ENCODE measurements at places on chromosomes 1 and 21.

DNA sequence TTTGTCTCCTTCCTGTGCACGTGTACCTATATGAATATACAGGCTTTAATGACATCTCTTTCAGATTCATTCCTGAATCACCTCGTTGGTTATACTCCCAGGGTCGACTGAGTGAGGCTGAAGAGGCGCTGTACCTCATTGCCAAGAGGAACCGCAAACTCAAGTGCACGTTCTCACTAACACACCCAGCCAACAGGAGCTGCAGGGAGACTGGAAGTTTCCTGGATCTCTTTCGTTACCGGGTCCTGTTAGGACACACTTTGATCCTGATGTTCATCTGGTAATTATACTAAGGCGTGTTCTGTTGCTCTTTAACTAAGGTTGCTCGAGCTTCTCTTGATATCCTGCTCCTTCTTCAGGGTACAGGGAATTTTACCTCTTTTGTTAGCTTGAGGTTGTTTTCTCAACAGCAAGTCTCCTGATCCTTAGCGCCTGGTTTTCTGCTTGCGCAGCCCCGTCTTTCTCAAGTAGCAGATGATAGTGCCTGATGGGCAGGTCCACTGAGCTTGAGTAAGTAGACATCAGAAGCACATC, 55.1 kb downstream of the SLC22A15 start:
- no peak for DNase-seq

DNA sequence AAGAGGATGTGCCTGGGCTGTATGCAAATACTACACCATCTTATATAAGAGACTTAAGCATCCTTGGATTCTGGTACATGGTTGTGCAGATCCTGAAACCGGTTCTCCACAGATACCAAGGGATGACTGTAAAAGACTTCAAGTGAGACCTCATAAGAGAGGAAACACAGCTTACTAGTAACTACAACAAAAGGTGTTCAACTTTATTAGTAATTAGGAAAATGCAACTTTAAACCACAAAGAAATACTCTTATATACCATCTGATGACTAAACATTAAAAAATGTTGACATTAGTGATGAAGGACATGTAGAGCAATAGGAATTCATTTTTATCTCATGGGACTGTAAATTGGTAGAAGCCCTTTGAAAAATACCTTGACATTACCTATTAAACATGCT, 102.7 kb downstream of the RASAL2 start:
- no peak for DNase-seq

- DNase-seq = no peak
Measured at GRCh38 chr1:160291248-160292220, 6.6 kb upstream of the PEX19 start.

- DNase-seq = no peak
Measured at GRCh38 chr1:192789871-192790270, 19.0 kb upstream of the RGS2 start.

DNA sequence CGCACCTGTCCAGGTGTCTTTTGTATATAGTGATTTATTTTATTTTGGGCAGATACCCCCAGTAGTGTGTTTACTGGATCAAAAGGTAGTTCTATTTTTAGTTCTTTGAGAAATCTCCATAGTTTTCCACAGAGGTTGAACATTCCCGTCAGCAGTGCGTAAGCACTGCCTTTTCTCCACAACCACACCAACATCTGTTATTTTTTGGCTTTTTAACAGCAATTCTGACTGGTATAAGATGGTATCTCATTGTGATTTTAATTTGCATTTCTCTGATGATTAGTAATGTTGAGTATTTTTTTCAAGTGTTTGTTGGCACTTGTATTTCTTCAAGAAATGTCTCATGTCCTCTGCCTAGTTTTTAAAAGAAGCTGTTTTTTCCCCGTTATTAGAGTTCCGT, 39.2 kb downstream of the FOXJ3 start:
- DNase-seq = no peak

GRCh38 chr21:25512095-25513081, 94.9 kb downstream of the MRPL39 start:
- no peak for DNase-seq

DNA sequence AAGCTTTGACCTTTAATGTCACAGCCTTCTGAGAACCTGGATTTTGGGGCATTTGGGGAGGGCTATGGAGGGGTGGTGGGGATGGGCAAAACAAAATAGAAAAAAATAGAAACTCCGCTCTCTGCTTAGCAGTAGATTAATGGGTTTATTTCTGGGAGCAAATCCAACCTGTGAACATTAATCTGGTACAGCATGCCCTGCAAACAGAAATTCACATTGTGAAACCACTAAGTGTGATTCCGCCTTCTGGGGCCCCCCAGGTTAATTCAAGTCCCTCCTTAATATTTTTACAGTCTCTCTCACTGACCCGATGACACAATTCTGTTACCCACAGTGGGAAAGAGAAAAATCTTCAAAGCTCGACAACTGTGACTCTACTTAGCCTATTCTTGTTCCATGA, 76.4 kb downstream of the TIAM1 start:
- no peak for DNase-seq

DNA sequence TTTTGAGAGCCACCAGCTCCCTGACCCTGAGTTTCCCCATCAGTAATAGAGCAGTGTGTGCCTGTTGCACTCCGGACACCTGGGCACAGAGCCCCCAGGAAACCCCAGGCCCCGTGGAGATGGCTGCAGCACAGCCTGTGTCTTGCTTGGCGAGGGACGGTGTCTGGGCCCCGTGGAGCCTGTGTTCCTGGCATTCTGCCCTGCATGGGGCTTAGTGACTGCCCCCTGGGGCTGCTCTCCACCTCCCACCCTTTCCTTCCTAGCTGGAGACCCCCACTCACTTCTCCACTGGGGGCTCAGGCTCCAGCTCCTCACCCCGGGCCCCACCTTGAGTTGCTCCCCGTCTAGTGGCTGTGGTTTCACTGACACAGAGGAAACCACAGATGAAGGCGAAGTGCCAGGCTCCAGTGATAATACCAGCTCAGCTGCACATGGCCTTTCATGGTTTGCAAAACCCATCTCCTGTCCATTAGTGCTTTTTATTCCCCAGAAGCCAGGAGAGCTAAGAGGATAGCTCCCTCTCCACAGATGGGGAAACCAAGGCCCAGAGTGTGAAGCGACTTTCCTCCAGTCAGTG, 39.4 kb downstream of the DMRTB1 start:
- DNase-seq = no peak

GRCh38 chr1:67605209-67605780, 79.7 kb upstream of the GADD45A start:
- no peak for DNase-seq

- no peak for DNase-seq
Measured at GRCh38 chr1:23083714-23084480, 64.6 kb downstream of the KDM1A start.

DNA sequence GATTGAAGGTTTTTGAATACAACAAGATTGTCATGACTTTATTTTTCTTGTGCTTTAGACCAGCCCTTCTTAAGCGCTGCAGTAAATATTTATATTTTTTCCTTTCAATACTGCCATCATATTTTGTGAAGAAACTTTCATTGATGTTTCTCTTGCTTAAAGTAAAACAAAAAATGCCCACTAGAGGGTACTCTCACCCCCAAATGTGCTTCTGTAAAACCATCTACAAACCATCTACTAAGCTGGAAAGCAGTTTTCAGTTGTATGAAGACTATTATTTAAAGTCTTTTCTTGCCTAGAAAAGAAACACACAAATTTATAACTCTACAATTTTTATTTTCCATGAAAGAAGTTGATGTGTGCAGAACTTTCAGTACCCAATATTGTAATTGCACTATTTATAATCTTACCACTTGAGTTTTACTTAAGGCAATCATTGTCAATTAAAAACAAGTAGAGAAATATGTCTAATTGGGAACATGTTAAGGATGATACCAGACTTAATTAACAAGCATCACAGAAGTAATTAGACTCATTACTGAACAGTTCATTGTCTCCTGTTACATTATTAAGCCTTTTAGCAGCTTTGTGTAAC, 10.7 kb downstream of the LEPR start:
- no peak for DNase-seq

GRCh38 chr1:23559985-23560741, 862 bp upstream of the ID3 start:
- DNase-seq = no peak

DNA sequence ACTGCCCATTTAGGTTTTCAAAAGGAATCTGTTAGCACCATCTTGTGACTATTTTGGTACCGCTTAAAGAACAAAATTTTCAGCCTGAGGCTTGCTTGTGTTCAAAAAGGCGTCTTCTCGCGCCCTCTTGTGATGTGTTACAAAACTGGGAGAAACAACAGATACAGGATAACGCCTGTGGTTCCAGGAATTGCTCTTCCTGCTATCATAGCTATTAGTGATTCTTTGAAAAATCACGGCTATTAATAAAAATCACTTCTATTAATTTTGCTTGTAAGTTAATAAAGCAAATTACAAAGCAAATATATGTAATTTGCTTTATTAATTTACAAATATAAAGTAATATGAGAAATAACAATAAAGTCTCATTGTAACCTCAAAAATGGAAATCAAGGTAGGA, 82.2 kb upstream of the ABCD3 start:
- no peak for DNase-seq

DNA sequence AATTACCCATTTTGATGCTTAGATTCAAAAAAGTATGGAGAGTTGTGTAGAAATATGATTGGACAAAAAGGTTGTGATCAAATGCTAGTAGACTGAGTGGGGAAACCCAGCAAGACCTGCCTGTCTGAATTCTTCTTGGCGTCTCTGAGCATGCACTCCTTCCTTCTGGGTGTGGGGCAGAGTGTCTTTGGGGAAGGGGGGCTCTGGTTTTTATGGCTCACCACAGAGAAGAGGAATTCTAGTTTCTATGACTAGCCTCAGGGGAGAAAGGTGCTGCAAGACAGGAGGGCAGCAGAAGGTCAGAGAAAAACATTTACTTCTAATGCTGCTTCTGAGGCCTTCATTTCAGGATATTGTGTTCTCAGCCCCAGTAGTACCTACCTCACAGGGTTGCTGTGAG, 33.9 kb upstream of the PIGC start:
- no peak for DNase-seq

DNA sequence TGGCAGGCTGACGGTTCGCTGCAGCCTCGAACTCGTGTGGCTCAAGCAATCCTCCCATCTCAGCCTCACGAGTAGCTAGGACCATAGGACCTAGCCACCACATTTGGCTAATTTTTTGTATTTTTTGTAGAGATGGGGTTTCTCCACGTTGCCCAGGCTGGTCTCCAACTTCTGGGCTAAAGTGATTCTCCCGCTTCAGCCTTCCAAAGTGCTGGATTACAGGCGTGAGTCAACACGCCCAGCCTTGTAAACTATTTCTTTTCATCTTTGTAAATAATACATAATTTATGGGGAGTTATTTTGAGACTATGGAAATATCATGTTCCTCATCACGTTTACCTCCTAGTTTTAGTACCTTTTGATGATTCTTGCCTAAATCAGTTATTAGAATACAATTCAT, 906 bp upstream of the FBXO28 start:
- DNase-seq = no peak

DNA sequence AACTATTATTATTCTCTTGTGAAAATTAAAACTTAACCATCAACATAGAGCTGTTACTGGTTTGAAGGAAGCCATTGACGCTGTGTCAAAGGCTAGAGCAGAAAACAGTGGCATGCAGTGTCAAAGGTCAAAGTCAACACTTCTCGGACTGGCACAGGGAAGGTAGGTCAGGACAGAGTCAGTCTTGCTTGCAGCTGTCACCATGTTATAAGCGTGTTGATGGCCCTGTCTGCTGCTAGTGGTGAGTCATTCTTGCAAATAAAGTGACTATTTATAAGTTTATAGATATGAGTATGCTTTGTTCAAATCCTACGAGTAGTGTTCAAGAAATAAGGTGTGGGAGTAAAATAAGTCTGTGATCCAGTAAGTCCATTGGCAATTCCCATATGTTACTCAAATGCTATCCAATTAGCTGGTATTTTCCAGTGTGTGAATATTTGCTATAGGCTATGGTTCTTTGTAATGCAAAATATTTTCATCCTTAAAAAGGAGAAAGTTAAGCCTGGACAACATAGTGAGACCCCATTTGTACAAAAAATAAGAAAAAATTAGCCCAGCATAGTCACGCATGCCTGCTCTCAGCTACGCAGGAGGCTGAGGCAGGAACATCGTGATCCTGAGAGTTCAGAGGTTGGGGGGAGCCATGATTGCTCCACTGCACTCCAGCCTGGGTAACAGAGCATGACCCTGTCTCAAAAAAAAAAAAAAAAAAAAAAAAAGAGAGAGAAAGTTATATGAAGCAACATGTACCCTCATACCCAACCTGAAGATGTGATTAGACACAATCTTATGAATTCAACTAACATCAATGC, 26.3 kb upstream of the TINAGL1 start:
- DNase-seq = no peak

DNA sequence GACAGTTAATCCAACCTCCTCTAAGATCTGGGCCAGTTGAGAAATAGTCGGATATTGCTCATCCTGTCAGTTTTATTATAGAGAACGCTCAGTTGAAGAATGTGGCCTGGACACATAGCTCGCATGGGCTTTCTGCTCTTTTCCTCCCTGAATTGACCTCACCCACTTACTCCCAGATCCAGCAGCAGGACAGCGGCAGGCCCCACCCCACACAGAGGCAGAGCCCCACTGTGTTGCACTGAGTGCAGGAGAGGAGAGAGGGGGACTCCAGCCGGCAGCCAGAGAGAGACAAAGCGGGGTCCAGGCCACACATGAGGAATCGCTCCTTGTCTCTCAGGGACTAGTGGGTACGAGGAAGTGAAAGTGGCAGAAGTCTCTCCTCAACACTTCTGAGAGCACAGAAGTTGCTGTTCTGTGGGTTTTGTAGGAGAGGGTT, 78.6 kb downstream of the LAMC1 start:
- DNase-seq = no peak

DNA sequence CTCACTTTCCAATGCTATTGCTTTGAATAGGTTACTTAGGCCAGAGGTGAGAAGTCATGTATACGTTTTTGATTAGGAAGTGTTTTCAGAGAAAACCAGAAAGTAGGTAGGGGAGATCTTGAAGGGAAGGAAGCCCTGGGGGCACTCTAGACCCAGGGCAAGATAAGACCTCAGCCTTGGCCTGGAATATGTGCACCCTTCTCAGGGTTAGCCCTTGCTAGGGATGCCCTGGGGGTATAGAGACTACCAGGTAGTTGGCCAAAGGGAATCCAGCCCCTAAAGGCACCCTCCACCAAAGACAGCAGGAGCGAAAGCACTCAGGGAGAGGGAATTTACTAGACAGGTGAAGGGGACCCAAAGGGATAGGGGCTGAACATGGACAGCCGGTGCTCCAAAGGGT, 7.0 kb downstream of the TIAM1 start:
- no peak for DNase-seq

DNA sequence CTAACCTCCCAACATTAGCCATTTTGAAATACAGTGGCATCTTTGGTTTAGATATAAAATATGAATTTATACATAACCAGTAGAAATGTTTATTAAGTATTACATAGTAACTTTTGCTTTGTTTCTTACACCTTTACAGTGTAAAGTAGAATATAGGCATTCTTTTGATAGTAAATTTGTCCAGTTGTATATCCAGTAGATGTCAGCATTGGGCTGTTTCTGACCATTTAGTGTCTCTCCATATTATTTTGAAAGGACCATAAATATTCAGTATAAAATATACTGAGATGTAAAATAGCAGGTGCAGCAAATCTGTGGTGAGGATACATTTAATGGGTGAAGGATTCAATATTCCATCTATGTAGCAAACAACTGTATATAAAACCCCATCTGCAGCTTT, 115.8 kb upstream of the ZRANB2 start:
- DNase-seq = no peak

- no peak for DNase-seq
Measured at GRCh38 chr1:160346463-160346862, 3.3 kb downstream of the NCSTN start.

Measured in omental fat pad (tissue), 4 donors.